ENCODE measurements at places on chromosomes 4 and X. TPM values are rescaled to one million over a fixed set of nuclear protein-coding genes. Genes with fewer than 3 reads are reported as not detected.

DNA sequence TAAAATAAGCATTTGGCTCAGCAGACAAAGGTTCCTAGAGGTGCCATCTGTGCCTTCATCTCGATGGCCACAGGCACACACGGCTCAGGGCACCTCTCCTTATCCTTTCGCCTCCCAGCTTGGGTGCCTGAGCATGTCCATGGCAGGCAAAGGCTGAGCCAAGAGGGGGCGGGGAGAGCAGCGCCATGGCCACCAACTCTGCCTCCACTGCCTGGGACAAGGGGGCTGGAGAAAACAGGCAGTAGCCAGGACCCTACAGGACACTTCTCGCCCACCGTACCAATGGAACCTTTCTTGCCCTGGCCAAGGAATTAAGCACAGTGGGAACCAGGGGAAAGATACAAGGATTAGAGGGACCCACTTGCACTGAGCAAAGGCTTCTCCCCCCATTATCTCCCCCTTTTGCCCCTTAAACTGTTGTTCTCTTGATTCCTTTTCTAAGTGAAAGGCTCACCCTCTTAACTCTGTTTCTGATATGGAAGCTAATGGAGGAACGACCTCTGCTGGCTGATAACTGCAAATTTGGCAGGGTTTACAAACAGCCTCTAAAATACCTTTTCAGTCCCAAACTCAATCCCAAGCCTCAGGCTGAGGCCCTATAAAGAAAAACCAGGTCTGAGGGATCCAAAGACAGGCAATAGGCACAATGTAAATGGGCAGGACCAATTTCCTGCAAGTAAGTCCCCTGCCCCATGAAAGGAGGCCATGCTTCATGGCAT, 335.2 kb downstream of the ADAM29 start:
- no peak for DNase-seq

GRCh38 chrX:24055043-24055356, 244 bp downstream of the EIF2S3 start:
- no peak for DNase-seq

Gene SMPX
- total RNA-seq, result not detected

Gene THAP9
- total RNA-seq, result 17.5 TPM

DNA sequence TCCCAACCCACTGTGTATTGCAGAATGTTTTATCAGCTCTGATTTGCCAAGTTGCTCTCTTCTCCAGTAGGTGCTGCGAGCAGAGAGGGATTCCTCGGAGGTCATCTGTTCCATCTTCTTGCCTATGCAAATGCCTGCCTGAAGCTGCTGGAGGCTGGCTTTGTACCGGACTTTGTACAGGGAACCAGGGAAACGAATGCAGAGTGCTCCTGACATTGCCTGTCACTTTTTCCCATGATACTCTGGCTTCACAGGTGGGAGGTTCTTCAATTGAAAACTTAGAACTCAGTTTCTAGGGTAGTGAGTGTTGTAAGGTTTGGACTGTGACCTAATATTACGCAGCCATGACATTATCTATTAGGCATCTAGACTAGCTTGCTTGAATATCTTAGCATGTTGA, 24.9 kb downstream of the AR start:
- no peak for DNase-seq

- DNase-seq, result peak; percentile 4
These were observed at the start of gene ENPEP for GRCh38 chr4:110475881-110476818. TSS of gene ENPEP (plus strand) at chr4:110476155. CDS start at chr4:110476415, 260 bp downstream.

DNA sequence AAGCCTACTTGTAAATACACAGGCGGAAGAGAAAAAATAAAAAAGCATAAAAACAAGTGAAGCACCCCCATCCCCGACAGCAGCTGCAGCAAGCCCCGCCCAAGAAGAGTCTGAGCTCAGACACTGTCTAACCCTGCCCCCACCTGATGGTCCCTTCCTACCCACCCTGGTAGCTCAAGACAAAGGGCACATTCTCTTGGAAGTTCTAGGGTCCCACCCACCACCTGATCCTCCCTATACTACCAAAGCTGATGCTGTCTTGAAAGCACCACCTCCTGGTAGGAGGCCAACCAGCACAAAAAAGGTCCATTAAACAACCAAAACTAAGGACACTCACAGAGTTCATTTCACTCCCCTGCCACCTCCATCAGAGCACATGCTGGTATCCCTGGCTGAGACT, 308.2 kb downstream of the KLHL13 start:
- no peak for DNase-seq

- DNase-seq, result no peak
These were observed 89.7 kb downstream of the PDHA2 start for GRCh38 chr4:95929448-95930064.

DNA sequence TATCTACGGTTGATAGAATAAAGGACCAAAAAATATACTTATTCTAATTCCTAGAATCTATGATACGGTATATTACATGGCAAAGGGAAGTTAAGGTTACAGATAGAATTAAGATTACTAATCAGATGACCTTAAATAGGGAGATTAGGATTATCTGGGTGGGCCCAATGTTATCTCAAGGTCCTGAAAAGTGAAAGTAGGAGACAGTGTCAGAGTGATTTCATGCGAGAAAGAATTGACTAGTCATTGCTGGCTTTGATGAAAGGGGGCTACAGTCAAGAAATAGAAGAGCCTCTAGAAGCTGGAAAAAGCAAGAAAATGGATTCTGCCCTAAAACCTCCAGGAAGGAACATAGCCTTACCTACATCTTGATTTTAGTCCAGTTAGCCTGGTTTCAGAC, 176.9 kb upstream of the PPP1R2C start:
- no peak for DNase-seq

Gene CFI
- total RNA-seq, result 4.5 TPM

- DNase-seq, result no peak
These were observed 2.1 kb downstream of the HMGB2 start for GRCh38 chr4:173332021-173332487.

Gene OTC
- total RNA-seq, result 0.41 TPM

DNA sequence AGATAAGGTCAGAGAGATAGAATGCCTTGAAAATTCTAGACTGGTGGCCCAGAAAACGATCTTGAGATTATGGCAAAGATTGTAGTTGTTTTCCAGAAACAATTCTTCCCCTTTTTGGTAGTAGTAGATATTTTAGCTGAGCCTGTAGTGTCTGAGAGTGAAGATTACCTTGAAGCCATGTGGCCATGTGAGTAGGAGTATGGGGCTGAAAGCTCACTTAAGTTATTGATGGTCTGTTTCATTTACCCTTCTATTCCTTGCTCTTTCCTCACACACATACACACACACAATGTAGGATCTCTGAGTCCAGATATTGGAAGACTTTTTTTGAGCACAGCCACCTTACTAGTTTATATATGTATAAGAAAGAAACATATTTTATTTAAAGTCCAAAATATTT, 941.6 kb upstream of the GRID2 start:
- no peak for DNase-seq

Gene FAM50A
- 21.2 TPM for total RNA-seq

Gene SHROOM2
- 19.2 TPM for total RNA-seq

GRCh38 chr4:176150356-176150682, 45.1 kb downstream of the SPATA4 start:
- no peak for DNase-seq

DNA sequence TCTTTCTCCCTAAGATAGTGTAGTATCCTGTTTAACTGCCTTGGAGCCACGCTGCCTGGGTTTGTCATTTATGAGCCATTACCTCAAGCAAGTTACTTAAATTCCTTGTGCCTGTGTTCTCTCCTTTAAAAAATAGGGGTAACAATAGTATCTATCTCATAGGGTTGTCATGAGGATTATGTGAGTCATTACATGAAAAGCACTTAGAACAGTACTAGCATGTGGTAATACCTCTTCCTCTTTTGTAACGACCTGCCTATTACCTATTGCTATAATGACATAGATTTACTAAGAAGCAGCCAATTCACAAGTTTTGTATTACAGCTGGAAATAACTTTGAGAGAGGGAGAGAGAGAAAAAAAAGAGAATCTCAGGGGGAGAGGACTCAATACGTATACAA, 834.7 kb downstream of the RAPGEF2 start:
- no peak for DNase-seq

Gene PPEF1
- total RNA-seq, result 16.3 TPM

DNA sequence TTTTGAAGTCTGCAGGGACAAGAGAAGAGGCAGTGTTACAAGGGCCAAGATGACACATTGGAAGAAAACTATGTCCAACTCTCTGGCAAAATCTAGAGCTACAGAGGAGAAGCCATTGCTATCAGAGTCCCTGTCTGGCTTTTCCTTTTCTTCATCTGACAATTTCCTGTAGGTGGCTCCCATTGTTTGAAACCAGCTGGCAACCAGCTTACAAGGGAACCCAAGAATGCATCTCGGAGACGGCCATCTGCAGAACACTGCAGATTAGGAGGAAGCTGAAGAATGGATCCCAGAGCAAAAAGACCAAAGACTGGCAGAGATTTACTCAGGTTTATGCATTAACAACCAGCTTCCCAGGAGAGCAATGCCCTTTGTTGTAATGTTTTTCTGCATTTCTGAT, 216.2 kb upstream of the CTSO start:
- no peak for DNase-seq

DNA sequence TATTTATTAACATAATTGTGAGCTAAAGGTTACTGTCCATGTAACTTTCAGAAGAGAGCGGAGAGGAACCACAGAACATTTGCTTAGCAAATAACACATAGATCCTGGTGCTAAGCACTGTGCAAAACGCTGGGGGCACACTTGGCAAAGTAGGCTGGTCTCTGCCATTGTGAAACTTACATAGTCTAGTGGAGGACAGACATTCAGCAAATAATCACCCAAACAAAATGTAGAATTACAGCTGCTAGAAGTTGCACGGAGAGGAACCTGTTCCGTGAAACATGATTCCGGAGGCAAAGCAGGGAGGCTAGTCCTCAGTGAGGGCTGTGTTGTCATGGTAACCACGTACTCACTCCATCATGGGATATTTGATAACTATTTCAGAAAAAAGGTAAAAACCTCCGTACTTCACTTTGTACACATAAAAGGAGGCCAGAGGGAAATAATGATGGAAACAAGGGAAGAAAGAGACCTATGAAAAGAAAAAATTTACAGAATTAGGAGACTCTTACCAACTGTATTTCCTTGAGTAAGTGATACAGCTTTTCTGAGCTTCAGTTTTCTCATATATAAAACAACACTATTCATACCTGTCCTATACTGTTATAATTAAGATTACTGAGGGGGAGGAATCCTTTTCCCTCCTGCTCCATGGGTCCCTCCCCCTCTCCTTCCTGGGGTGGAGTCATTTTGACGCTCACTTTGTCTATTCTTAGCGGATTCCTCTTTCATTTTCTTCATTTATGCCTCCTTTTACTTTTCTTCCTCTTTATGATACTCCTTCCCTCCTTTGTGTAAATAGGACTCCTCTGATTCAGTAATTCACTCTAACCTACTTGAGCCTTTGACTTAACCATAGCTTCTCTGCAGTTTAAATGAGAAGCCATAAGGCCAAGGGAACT, 825 bp upstream of the RASGEF1B start:
- peak; percentile 48 for DNase-seq

- DNase-seq, result no peak
These were observed 155.0 kb downstream of the RELL1 start for GRCh38 chr4:37531151-37531550.

GRCh38 chr4:74044677-74045076, 6.2 kb upstream of the CXCL3 start:
- DNase-seq, result no peak
